Activated CD4-positive, alpha-beta T cell treated with anti-CD3 and anti-CD28 coated beads, Interleukin-2, amount 10 ng/mL, durations not matched to agents 7 days and 5 days (primary cell): ENCODE measurements at places on chromosomes 1 and 21. TPM values are rescaled to one million over a fixed set of nuclear protein-coding genes. Genes with fewer than 3 reads are reported as not detected.

DNA sequence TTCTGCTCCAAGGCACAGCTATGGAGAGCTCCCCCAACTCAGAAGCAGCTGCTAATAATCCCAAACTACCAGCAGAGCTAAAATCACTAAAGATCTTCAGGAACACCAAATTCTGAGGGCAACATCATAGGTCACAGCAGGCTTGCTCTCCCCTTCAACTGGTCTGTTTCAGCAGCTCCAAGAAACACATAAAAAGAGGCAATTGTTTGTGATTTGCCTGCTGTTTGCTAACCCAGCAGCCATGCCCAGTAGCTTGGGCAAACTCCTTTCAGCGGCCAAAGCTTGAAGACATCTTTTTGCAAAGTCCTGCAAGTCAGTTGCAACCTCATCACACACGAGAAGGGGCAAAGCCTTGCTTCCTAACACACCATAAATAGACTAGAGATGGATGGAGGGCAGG is 8.9 kb downstream of the ERI3 start:
- H3K36me3 ChIP-seq = no peaks in the 10 kb centered on the region
- no peaks in the 10 kb centered on the region for H3K4me1 ChIP-seq
- no peak for DNase-seq
- H3K27ac ChIP-seq = no peak overlapping the region
- H3K4me3 ChIP-seq = no peak overlapping the region
- no peaks in the 10 kb centered on the region for H3K27me3 ChIP-seq

- no peaks in the 10 kb centered on the region for H3K27me3 ChIP-seq
- H3K4me1 ChIP-seq = peaks cover 79% of the 10 kb centered on the region
- peak overlapping the region; percentile 91 for H3K27ac ChIP-seq
- no peak for DNase-seq
Observed at GRCh38 chr1:234730475-234730769, 120.4 kb upstream of the IRF2BP2 start.

- no peak for DNase-seq
- no peak overlapping the region for H3K27ac ChIP-seq
- no peaks in the 10 kb centered on the region for H3K36me3 ChIP-seq
- H3K27me3 ChIP-seq = no peaks in the 10 kb centered on the region
- no peak overlapping the region for H3K4me3 ChIP-seq
- H3K4me1 ChIP-seq = no peaks in the 10 kb centered on the region
Observed at GRCh38 chr1:4308806-4309205, 345.6 kb upstream of the AJAP1 start.

GRCh38 chr1:232599178-232600041 is 30.5 kb downstream of the SIPA1L2 start:
- peaks cover 49% of the 10 kb centered on the region for H3K4me1 ChIP-seq
- no peak for DNase-seq
- peaks cover 15% of the 10 kb centered on the region for H3K36me3 ChIP-seq
- H3K4me3 ChIP-seq = no peak overlapping the region
- no peaks in the 10 kb centered on the region for H3K27me3 ChIP-seq

- DNase-seq = no peak
- H3K27ac ChIP-seq = no peak overlapping the region
- no peak overlapping the region for H3K4me3 ChIP-seq
- peaks cover 13% of the 10 kb centered on the region for H3K4me1 ChIP-seq
Observed at GRCh38 chr1:50983219-50983802, 13.3 kb downstream of the CDKN2C start.

GRCh38 chr1:54105080-54105479 is 47.7 kb downstream of the CDCP2 start:
- H3K27me3 ChIP-seq = no peaks in the 10 kb centered on the region
- H3K4me3 ChIP-seq = no peak overlapping the region
- no peak for DNase-seq
- no peak overlapping the region for H3K27ac ChIP-seq
- peaks cover 13% of the 10 kb centered on the region for H3K36me3 ChIP-seq
- H3K4me1 ChIP-seq = no peaks in the 10 kb centered on the region

- no peaks in the 10 kb centered on the region for H3K27me3 ChIP-seq
- H3K27ac ChIP-seq = no peak overlapping the region
- peaks cover 16% of the 10 kb centered on the region for H3K4me1 ChIP-seq
- no peaks in the 10 kb centered on the region for H3K36me3 ChIP-seq
- no peak overlapping the region for H3K4me3 ChIP-seq
- no peak for DNase-seq
Observed at GRCh38 chr1:116949213-116949985, 39.7 kb downstream of the PTGFRN start.

GRCh38 chr21:32048353-32048752 is 175.5 kb downstream of the HUNK start:
- DNase-seq = no peak
- no peak overlapping the region for H3K4me3 ChIP-seq
- no peaks in the 10 kb centered on the region for H3K27me3 ChIP-seq
- no peak overlapping the region for H3K27ac ChIP-seq
- no peaks in the 10 kb centered on the region for H3K4me1 ChIP-seq

DNA sequence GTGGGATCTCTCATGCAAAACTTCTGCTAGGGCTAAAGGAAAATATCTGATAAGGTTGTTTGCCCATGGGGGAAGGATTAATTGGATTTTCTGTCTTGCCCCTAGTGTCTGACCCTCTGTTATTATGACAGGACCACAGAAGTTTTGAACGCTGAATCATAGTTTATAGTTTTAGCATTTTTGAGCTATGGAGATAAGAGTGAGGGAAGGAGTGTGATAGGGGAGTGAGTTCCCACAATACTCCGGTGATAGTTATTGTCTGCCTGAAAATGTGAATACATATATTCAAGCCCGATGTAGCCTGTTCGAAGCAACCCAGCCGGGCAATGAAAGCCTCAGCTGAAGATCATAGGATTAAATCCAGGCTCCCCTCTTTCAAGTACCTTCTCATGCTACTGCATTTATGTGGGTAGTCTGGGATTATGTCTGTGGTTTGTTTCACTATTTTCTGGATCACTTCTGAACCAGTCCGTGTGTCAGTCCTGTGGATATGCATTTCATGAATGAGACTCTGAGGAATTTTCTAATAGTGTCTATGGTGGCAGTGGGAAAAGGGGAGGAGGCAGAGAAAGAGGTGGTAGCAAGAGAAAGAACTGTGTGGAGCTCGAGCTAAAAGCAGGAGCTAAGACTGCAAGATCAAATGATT is 258.7 kb downstream of the DISC1 start:
- no peak for DNase-seq
- no peak overlapping the region for H3K27ac ChIP-seq
- H3K27me3 ChIP-seq = no peaks in the 10 kb centered on the region

GRCh38 chr1:153682730-153683129 is 4.2 kb downstream of the NPR1 start:
- H3K4me3 ChIP-seq = no peak overlapping the region
- H3K36me3 ChIP-seq = no peaks in the 10 kb centered on the region
- DNase-seq = no peak
- H3K27ac ChIP-seq = no peak overlapping the region
- peaks cover 46% of the 10 kb centered on the region for H3K27me3 ChIP-seq

GRCh38 chr21:42641311-42642218 is 11.9 kb upstream of the PDE9A start:
- H3K4me3 ChIP-seq = no peak overlapping the region
- H3K4me1 ChIP-seq = no peaks in the 10 kb centered on the region
- H3K27ac ChIP-seq = no peak overlapping the region
- peaks cover 11% of the 10 kb centered on the region for H3K27me3 ChIP-seq
- H3K36me3 ChIP-seq = no peaks in the 10 kb centered on the region
- DNase-seq = no peak

DNA sequence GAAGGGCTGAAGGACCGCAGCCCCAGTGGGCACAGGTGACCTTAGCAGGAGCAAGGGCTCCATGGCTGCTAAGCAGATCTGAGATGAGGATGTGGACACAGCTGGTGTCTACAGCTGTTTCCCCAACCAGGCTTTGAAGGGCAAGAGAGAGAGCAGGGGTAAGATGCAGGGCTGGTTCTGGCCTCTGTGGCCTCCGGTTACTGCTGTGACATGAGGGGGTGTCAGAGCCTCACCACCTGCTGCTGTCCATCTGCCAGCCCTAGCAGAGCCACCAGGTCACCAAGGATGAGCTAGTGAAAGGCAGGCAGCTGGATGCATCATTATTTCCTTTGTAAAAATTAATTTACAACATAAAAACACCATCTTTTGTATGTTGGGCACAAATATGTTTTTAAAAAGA is 33.4 kb downstream of the OBSCN start:
- H3K27ac ChIP-seq = no peak overlapping the region
- no peak overlapping the region for H3K4me3 ChIP-seq
- DNase-seq = no peak
- no peaks in the 10 kb centered on the region for H3K27me3 ChIP-seq
- H3K4me1 ChIP-seq = peaks cover 5% of the 10 kb centered on the region

DNA sequence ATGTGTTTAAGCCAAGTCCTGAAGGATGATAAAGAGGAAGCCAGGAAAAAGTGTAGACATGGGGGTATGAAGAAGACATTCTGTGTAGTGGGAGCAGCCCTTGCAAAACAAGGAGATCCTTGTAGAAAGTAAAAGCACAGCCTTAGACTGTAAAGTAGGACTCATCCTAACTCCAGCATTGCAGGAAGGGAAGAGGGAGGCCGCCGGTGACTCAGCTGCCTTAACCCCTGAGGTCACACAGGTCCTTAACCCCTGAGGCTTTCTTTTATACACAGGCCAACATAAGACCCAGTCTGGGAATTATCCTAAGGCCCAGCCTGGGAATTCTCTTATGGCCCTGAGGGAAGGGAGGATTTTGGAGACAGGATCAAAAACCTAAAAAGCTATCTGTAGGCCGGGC is 18.0 kb downstream of the PGM1 start:
- H3K4me1 ChIP-seq = peaks cover 10% of the 10 kb centered on the region
- H3K4me3 ChIP-seq = no peak overlapping the region
- no peaks in the 10 kb centered on the region for H3K36me3 ChIP-seq

DNA sequence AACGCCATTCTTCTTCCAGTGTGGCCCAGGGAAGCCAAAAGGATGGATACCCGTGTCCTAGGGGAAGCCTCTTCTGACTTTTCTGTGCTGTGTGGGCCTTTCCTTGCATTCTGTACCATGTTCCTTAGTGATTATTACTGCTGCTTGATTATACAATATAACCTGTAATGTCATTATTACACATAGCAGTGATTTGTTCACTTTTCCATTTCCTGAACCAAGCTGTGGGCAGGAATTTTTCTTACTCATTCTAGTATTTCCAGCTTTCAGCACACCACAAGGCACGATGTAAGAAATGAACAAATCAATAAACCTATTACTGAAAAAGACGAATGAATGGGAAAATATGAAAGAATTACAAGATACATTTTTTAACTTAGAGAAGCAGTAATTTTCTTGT is 8.4 kb upstream of the USP33 start:
- H3K4me1 ChIP-seq = no peaks in the 10 kb centered on the region
- no peak overlapping the region for H3K27ac ChIP-seq
- no peaks in the 10 kb centered on the region for H3K36me3 ChIP-seq
- DNase-seq = no peak
- no peak overlapping the region for H3K4me3 ChIP-seq
- no peaks in the 10 kb centered on the region for H3K27me3 ChIP-seq

DNA sequence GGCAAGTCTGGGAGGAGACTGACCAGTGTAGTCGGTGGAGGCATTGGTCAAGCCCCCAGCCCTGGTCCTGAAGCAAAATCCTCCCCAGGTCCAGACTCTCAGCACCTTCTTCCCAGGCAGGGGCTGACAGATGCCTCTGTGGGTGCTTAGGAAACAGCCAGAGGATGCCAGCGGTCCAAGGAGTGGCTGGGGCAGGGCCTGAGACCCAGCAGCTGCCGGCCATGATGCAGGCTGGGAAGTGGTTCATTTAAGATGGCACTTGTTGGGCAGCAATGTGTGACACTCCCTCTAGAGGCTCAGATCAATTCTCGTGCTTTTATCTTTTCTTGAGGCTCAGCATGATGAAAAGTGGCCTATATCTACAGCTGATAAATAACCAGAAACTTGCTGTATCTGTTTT is 165.0 kb upstream of the VAMP3 start:
- no peak overlapping the region for H3K4me3 ChIP-seq
- no peak overlapping the region for H3K27ac ChIP-seq
- no peak for DNase-seq
- H3K4me1 ChIP-seq = no peaks in the 10 kb centered on the region
- no peaks in the 10 kb centered on the region for H3K36me3 ChIP-seq

- H3K36me3 ChIP-seq = peaks cover 2% of the 10 kb centered on the region
- no peaks in the 10 kb centered on the region for H3K27me3 ChIP-seq
- no peak overlapping the region for H3K27ac ChIP-seq
Observed at GRCh38 chr1:211605034-211605433, 26.1 kb upstream of the SLC30A1 start.

GRCh38 chr1:111140680-111140967 is 601 bp downstream of the CEPT1 start:
- peak overlapping the region; percentile 63 for H3K27ac ChIP-seq
- no peaks in the 10 kb centered on the region for H3K27me3 ChIP-seq
- no peak for DNase-seq
- H3K36me3 ChIP-seq = peaks cover 28% of the 10 kb centered on the region

DNA sequence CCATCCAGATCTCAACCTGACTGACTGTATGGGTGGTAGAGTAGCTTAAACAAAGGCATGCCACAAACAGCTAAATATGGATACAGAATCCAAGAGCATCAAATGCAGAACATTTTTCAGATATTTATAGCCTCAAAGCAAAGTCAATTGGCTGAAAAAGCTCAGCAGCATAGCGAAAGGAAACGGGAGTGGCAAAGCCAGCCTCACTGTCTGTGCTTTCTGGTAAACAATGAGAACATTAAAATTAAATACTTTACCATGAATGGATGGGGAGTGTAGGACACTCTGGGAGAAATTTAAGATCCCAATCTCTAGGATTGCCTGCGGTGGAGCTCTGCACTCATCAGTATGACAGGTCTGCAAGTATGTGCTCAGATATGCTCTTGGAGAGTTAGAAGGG is 4.4 kb downstream of the RASAL2 start:
- peaks cover 5% of the 10 kb centered on the region for H3K4me1 ChIP-seq
- H3K36me3 ChIP-seq = no peaks in the 10 kb centered on the region
- no peak overlapping the region for H3K27ac ChIP-seq
- H3K4me3 ChIP-seq = no peak overlapping the region
- peaks cover 32% of the 10 kb centered on the region for H3K27me3 ChIP-seq
- DNase-seq = no peak

- H3K27ac ChIP-seq = no peak overlapping the region
- DNase-seq = no peak
- peaks cover 2% of the 10 kb centered on the region for H3K4me1 ChIP-seq
- no peaks in the 10 kb centered on the region for H3K36me3 ChIP-seq
Observed at GRCh38 chr1:192161976-192162375, 3.7 kb downstream of the RGS18 start.

GRCh38 chr1:100721526-100722207 is 2.1 kb downstream of the VCAM1 start:
- no peaks in the 10 kb centered on the region for H3K36me3 ChIP-seq
- H3K4me3 ChIP-seq = no peak overlapping the region
- DNase-seq = no peak
- no peaks in the 10 kb centered on the region for H3K4me1 ChIP-seq

Gene GPR61
- total RNA-seq = 0.45 TPM

Gene ERICH3
- not detected for total RNA-seq

Gene ITPKB
- total RNA-seq = 64.0 TPM

Gene C1orf141
- total RNA-seq = not detected

Gene AQP10
- total RNA-seq = not detected

Gene S100A7
- not detected for total RNA-seq

Gene TMEM39B
- 36.3 TPM for total RNA-seq

Gene OR10Z1
- not detected for total RNA-seq

Gene NR1I3
- not detected for total RNA-seq

Gene LINGO4
- total RNA-seq = 0.50 TPM

Gene LRRC38
- total RNA-seq = not detected

Gene MTFR1L
- total RNA-seq = 38.9 TPM

Gene GPR25
- total RNA-seq = not detected

Gene CR1L
- total RNA-seq = not detected

Gene VANGL2
- total RNA-seq = not detected

Gene C1QTNF12
- total RNA-seq = 1.4 TPM
